ENCODE measurements at places on chromosomes 7 and 10.

DNA sequence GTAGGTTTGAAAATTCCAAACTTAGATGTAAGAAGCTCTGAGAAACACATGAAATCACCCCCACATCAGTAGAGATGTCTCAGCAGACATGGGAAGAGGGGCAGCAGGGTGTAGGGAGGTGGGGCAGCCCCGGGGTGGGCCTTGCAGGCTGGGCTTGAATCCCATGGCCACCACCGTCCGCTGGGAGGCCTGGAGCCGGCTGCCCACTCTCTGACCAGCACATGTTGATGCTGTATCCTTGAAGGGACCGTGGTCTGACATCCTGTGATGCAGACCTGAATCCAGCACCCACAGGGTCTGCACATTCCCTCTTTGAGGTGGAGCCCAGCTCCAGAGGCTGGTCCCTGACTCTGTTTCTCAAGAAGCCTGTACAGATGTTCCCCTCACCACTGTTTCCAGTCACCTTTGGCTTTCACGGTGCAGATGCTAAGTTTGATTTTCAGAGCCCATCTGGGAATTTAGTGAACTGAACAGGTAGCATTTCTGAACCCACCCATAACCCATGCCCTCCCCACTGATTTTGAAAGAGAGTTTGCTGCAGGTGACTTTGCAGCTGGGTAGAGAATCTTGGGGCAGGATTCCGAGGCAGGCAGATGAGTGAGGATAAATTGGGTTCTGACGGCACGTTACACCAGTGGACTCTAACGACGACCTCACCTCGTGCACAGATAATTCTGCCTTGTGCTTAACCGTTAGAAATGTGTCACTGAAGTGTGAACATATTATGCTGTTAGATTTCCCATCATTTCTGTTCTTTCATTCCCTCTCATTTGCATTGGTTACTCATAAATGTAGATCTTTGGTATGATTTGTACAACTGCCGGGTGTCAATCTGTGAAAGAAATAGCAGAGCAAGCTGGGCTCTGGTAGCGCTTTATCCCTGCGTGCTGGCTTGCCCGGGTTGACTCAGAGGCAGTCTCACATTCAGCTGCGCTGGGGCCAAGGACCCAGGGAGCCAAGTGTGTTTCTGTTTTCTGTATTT, 45.7 kb downstream of the IKZF1 start:
- peak; percentile 59 for DNase-seq

GRCh38 chr10:119370111-119370741, 162.9 kb downstream of the GRK5 start:
- DNase-seq: no peak

DNA sequence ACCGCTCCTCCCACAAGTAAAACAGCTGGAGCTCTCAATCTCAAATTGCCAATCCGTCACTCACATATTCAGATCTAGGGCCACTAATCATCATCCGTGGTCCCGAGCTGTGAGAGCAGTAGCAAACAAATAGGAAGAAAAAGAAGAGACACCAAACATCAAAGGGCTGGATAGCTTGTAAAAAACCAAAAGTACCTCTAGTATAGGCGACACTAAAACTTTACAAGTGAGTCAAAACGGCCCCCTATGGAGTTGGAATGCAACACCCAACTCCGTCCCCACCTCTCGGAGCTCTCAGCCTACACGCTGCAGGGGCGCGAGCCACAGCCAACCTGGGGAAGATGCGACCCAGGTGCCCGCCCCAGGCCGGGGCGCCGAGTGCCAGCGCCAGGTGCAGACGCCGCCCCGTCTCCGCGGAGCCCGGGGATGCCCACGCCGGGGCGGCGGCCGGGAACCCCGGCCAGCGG, 581 bp downstream of the FAM3C start:
- DNase-seq: peak; percentile 32

DNA sequence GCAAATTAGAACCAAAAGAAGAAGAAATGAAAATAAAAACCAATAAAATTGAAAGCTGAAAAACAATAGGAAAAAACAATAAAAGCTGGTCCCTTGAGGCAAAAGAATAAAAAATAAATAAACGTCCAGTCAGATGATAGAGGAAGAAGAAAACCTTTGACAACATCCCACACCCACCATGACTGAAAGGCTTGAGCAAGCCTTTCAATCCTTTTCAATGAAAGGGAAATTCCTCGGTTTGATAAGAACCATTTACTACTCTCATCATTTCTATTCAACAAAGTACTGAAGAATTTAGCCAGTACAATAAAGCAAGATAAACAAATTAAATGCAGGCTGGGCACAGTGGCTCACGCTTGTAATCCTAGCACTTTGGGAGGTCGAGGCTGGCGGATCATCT, 3.8 kb downstream of the SLC25A40 start:
- DNase-seq: no peak

DNA sequence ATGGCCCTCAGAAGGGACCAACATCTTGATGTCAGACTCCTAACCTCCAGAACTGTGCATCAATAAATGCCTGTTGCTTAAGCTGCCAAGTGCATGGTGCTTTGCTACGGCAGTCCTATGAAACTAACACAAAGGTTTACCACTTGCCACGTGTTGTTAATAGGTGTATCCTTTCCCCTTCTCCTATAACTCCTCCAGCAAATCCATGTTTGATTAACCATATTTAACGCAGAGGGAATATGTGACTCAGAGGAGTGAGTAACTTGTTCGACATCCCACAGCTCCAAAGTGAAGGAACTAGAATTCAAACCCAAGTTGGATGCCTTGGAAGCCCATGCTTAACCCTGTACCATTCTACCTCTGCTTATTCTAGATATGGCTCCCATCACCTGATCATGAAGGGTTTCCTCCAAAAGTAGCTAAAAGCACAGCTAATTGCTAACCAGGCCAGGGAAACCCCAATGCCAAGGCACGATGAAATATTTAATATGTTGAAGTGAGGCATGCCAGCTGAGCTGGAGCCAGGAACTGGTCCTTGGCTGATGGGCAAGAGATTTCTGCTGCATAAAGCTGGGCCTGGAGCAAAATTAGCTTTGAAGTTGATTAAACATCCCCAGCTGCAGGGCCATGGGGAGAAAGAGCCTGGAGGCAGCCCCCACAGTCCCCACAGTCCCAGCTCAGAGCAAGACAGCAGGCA, 131.9 kb downstream of the C10orf90 start:
- DNase-seq: no peak

DNA sequence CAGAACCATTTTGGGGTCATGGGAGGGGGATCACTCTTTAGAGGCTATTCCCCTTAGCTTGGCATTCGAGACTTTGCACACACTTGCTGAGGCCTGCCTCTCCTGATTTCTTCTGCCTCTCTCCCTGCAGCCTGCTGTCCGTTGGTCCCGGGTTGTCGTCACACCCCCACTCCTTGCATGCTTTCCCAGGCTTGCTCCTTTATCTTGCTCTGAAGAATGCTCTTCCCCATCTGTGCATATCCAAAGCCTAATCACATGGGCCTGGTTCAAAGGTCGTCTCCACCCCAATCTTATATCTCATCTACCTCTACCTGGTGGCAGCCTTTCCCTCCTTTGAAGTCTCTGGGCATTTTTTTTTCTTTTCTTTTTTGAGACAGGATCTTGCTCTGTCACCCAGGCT, 24.3 kb upstream of the EMX2 start:
- no peak for DNase-seq

All from activated effector memory CD4-positive, alpha-beta T cell treated with Interleukin-2 at 50 U/mL for 16 hours (primary cell).